Breast epithelium (tissue), 4 donors: ENCODE measurements at places on chromosomes 6 and 20.

GRCh38 chr20:37833221-37833896 lies 69.6 kb upstream of the VSTM2L start:
- DNase-seq = no peak

GRCh38 chr20:14566505-14566904 lies 229.1 kb upstream of the FLRT3 start:
- DNase-seq = no peak

GRCh38 chr6:92777146-92777740 lies 642.1 kb downstream of the EPHA7 start:
- DNase-seq = no peak

GRCh38 chr20:60768216-60768615 lies 483.8 kb upstream of the CDH4 start:
- DNase-seq = no peak

GRCh38 chr6:116102873-116103272 lies 2.2 kb downstream of the NT5DC1 start:
- no peak for DNase-seq

- DNase-seq = no peak
These were observed 151.4 kb upstream of the TNFAIP3 start for GRCh38 chr6:137715589-137716045.

DNA sequence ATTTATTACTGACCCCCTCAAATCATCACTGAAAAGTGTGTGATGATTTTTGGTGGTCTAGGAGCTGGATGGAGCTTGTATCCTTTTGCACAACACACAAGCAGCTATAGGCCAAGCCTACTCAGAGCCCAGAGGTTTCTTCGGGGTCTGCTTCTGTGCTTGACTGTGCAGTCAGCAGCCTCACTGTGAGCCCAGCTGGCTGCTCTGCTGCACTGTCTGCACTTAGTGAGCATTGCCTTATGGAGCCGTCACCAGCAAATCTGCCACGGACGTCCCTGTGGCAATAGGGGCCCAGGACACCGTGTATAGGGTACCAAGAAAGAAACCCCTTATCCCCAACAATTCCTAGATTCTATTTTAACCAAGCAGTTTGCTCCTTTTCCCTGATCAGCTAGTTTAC lies 38.6 kb upstream of the GMPR start:
- no peak for DNase-seq

DNA sequence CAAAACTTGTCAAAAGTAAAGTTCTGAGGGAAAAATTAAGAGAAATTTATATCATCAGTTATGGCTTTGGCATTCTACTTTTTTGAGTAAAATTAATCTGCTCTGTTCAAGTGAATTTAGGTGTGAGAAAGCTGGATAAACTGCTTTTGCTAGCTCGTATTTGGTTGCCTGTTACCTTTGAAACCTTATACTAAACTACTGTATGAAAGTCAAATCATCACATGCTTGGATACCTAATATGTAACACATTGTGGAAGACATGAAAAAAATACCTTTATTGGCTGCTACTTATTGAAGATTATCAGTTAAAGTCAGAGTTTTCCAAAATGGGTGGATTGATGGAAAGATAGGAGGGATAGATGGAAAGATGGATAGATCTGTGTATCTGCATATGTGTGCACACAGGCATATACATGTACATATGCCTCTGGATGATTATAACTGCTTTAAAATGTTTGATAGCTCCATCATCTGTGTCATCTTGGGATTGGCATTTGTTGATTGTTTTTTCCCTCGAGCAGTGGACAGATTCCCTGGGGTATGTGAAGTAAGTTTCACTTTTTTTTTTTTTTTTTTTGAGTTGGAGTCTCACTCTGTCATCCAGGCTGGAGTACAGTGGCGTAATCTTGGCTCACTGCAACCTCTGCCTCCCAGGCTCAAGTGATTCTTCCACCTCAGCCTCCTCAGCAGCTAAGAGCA lies 24.3 kb downstream of the SCAF8 start:
- DNase-seq = no peak

GRCh38 chr20:48203252-48203651 lies 418.0 kb upstream of the SULF2 start:
- no peak for DNase-seq

DNA sequence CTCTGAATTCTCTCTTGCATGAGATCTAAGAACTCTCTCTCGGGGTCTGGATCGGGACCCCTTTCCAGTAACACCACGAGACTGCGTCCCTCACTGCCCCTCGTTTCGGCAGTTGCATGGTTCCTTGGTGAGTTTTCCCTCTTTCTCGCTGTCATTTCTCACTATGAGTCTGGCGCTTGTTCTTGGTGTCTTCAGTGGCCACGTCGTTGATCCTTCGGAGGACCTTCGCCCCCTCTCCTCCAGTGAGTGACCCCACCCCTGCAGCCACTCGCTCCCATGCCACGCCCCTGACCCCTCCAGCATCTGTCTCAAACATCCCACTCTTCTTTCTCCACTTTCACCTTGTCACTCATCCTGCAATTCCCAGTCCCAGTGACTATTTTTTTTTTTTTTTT lies 23.0 kb downstream of the SYNJ2 start:
- no peak for DNase-seq

GRCh38 chr20:51126337-51126736 lies 103.4 kb upstream of the KCNG1 start:
- no peak for DNase-seq

GRCh38 chr6:130503146-130503545 lies 137.3 kb downstream of the TMEM200A start:
- DNase-seq = no peak

DNA sequence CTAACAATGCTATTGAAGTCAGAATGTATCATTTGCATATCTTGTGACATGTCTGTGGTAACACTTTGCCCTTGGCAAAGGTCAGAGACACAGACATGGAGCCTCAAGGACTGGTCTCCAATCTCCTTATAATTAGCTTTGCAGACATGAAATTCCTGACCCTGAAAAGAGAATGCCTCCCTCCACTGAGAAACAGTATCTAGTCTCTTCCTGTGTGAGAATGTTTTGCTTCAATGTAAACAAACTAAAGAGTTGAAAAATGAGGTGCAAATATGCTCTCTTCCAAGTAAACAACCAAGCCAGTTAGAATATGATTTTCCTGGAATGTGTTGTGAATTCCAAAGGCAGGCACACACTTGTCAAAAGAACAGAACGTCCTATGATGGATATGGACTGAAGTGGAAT lies 407.1 kb upstream of the MARCKS start:
- no peak for DNase-seq

DNA sequence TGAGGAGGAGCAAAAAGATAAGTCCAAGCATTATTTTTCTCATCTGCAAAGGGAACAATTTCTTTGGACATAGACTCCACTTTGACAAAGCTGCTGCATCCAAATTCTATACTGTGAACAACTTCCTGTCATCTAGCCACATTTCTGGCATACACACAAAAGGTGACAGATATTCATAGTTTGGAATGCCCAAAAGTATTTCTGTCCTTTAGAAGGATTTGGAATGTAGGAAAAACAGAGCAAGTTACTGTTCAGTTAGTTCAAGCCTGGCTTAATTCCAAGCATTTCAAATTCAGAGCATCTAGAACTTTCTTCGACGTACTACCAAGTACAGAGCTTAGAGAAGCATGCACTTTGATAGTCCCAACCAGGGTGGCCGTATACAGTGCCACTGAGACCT lies 134.0 kb downstream of the PDE7B start:
- DNase-seq = no peak

GRCh38 chr6:138161088-138161337 lies 726 bp upstream of the ARFGEF3 start:
- DNase-seq = no peak

- no peak for DNase-seq
These were observed 100.8 kb upstream of the MRPS10 start for GRCh38 chr6:42318480-42318879.

- DNase-seq = no peak
These were observed 71.5 kb downstream of the LYRM2 start for GRCh38 chr6:89566930-89567629.
